Cardiac fibroblast (primary cell): ENCODE measurements at places on chromosomes 5 and 9.

DNA sequence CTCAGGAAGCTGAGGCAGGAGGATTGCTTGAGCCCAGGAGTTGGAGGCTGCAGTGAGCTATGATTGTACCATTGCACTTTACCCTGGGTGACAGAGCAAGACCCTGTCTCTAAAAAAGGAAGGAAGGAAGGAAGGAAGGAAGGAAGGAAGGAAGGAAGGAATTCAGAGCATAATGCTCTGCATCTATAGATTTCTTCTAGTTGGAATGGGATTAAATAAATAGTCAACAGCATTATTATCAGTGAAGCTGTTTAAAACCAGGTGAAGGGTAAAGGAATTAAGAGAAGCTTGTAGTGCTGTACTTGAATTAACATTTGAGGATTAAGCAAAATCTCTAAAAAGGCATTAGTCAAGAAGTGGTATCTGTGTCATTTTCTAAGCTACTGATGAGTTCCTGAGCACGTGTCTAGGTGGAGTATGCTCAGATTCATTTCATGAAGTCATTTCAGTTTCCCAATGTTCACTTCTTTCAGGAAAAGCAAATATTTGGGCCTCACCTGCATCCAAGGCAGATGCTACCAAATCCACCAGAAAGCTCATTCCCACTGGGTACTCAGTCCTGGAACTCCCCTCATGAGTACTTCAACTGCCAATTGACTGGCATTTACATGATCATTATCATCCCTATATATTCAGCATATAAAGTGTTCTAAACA, 8.4 kb downstream of the PDE6A start:
- DNase-seq = no peak

DNA sequence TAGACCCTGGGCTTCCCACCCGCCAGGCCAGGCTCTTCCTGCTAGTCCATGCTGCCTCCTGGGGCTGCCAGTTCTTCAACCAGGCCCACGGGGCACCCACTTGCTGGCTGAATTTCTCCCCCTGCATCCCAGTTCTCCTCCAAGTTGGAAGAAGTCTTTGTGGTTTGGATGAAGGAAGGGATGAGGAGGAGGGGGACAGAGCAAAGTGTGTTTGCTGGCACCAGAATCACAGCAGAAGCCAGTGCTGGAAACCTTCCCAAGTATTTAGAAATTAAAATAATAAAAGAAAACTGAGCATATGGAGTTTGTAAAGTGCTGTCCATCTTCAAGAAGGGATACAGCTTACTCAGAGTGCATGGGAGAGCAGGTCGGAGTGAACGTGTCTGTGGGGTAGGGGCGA, 19.4 kb upstream of the UNC5A start:
- peak; percentile 15 for DNase-seq

DNA sequence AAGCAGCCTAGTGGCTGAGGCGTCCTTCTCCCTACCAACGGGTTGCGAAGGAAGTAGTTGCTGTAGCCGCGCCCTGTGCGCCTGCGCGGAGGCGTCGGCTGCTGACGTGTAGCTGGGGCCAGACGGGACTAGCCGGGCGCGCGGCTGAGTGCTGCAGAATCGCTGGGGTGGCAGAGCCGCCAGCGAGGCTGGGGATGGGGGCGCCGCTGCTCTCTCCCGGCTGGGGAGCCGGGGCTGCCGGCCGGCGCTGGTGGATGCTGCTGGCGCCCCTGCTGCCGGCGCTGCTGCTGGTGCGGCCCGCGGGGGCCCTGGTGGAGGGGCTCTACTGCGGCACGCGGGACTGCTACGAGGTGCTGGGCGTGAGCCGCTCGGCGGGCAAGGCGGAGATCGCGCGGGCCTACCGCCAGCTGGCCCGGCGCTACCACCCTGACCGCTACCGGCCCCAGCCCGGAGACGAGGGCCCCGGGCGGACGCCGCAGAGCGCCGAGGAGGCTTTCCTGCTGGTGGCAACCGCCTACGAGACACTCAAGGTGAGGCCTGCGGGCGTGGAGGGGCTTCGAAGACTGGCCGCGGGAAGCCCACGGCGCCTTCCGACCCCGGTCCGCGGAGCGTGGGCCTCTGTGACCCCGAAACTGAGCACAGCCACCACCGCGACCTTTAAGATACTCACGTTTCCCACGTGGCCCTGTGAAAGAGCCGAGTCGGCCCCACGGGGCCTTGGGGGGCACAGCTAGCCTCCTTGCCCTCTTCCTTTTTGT, at the start of gene DNAJC25:
Gene DNAJC25, plus strand, starts transcription at position 121 of the 758 bp plus-strand sequence. Its CDS starts 74 bp downstream, at position 195.
- DNase-seq = peak; percentile 99

DNA sequence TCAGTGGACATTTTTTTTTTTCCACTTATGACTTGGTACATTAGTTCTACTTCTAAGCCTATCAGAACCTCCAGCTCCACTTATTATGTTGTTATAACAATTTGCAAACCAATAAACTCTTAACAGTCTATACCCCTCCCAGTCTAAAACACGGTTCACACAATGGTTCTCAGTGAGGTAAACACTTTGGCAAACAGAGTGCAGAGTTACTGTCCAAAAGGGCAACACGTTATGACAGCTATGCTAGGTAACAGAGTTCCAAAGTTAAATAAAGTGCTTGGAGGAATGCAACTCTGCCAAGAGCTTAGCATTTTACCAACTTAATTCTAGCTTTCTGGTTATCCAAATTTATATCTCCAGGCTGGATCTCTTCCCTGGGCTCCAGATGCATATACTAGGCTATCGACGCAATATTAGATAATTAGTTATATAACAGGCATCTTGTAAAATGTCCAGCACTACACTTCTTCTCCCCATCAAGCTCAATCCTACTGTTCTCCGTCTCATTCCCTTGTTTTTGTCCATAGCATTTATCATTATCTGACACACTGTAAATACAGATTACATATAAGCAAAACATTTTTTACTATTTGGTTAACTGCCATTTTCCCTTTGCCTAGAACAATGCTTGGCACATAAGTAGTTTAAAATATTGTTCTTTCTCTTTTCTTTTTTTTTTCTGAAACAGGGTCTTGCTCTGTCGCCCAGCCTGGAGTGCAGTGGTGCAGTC, 14.3 kb downstream of the FNBP1 start:
- no peak for DNase-seq

- peak; percentile 57 for DNase-seq
These were observed 7.1 kb downstream of the TXNDC8 start for GRCh38 chr9:110330484-110331105.

DNA sequence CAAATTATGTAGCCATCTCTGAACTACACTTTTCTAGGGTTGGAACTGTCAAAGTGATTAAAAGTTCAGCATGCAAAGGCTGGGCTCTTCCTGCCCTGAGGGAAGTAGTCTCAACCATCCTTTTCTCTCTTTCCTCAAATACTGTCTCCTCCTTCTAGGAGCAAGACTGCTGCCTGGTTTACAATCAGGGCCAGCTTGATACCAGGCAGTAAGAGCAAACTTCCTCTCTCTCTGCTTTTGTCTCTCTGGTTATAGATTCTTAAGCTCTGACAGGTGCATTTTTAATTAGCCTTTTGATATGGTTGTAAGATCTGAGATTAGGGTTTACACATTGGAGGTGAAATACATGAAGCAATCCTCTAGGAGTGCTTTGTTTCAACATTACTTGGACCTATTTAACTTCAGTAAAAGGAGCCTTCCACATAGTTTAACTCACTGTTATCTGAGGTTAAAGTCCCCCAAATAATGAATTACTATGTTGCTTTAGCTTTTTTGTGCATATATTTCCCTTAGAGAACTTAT, 436.1 kb downstream of the SPATA31D1 start:
- DNase-seq = no peak

- peak; percentile 73 for DNase-seq
These were observed 25.1 kb downstream of the CEMIP2 start for GRCh38 chr9:71743217-71743705.

- DNase-seq = peak; percentile 41
These were observed 31.5 kb downstream of the CLINT1 start for GRCh38 chr5:157827423-157827822.

DNA sequence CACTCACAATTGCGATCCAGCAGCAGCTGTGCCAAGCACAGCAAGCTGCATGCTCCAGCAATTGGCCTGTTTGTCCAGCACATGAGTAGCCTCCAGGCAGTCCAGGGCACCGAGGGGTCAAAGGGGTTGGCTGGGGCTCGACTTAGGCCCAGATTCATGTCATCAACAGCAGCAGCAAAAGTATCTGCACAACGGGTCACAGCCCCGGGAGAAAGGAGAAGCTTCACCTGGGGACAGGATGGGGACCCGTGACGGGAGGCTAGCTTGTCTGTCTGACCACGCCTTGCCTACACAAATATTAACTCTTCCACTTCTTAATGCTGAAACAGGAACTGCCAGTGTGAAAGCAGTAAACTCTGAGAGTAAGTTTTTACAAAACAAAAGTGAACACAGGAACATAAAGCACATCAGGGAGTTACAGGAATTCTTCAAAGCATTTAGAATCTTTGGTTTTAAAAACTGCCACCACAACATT, 191.2 kb downstream of the PIK3R1 start:
- DNase-seq = no peak

- peak; percentile 10 for DNase-seq
These were observed 34.4 kb downstream of the RASA1 start for GRCh38 chr5:87302061-87302460.

DNA sequence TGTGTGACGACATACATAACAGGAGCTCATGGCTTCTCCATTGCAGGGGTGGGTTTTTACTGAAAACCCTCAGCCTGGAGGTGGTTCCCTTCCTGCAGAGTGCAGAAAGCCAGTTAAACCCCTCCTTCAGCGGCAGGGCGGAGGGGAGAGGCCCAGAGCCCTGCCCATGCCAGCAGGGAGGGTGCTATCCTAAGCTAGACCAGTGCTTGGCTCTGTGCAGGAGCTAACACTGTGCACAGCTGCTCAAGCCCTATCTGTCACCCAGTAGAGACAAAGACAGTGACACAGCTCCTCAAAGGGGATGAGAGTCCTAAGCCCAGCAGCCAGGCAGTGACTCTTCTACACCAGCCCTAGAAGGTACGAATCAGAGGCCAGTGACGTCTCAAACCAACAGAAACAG, 70.0 kb upstream of the ZSWIM6 start:
- no peak for DNase-seq

DNA sequence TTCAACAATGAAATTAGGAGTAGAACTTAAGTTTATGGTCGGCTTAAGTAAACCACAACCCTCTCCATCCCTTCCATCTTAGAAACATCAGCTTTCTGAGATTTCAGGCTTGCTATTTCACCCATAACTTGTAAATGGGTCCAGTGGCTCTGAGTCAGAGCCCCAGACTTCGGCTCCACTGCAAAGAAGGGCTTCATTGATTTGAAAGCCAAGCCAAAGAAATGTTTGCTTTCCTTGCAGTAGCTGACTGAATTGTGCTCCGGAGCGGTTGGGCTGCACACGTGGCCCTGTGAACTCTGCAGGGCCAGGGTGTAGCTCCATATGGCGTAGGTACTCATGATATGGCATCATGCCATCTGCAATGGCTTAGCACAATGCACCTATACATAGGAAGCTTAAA, 57.0 kb downstream of the NREP start:
- no peak for DNase-seq

DNA sequence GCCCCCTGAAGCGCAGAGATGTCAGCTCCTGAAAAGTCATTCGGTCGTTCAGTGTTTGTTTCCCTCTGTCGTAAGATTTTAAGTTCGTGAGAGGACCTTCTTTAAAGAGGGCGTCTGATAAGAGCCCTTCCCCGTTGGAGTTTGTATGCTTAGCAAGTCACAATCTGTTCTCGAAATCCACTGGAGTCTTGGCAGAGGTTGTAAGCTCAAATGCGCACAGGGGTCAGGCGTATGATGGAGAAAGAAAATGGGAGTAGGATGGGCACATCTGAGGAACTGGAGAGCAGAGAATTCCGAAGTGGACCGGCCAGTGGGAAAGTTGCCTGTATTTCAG, 710 bp downstream of the HSD17B4 start:
- peak; percentile 31 for DNase-seq

DNA sequence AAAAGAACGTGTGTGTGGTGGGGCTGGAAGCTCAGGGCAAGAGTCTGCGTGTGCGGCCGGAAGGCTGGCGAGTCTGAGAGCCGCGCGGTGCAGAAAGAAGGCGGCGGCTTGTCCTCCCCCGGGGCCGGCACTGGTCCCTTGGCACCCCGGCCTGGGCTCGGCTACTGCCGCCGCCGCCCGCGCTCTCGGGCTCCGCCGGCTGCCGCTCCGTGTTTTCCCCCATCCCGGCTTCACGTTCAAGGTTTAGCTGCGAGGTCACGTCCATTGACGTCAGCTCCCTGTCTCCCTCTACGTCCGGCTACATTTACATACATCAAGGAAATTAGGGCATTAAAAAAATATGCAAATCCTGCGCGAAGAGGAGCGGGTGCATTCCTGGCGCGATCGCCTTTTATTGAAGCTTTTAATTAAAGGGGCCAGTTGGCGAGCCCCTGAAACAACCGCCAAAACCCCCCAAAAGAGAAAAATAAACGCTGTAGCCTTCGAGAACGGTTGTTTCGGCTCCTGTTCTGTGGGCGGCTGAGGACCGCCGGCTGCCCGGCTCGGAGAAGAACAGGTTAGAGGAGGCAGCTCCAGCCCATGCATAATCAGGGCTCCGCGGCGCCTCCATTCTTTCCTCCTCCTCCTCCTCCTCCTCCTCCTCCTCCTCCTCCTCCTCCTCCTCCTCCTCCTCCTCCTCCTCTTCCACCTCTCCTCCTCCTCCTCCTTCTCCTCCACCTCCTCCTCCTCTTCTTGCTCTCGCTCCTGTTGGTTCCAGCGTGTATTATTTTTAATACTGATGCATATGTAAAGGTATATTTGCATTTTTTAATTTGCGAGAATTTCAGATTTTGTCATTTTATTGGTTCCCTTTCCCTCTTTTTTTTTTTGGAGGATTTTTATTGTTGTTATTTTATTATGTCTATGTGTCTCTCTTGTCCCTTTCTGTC, 207.0 kb downstream of the MEF2C start:
- peak; percentile 37 for DNase-seq

- DNase-seq = peak; percentile 23
These were observed at the start of gene CFAP90 for GRCh38 chr5:7850395-7851239. CFAP90 (minus strand) TSS chr5:7851133; CDS start chr5:7851021, 112 bp downstream.

DNA sequence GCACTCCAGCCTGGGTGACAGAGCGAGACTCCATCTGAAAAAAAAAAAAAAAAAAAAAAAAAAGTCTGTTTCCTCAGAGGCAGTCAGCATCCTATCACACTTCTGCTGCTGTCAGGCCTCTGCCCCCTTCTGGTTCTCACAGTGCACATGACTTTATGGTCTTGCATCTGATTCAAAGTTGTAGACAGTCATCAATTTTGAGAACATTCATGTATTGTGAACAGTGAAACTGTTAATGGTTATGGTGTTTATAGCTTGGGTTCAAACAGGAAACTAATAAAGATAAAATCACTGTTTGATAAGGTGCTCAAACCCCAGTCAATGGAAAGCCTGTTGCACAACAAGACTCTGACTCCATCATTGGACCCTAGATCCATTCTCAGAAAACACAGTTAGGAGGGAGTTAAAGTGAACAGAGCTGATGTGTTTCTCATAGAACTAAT, 61.4 kb downstream of the FOXD1 start:
- no peak for DNase-seq
